ENCODE measurements at places on chromosomes 5 and 9. TPM values are rescaled to one million over a fixed set of nuclear protein-coding genes. Genes with fewer than 3 reads are reported as not detected.

The SPINK1 gene
- total RNA-seq: not detected

DNA sequence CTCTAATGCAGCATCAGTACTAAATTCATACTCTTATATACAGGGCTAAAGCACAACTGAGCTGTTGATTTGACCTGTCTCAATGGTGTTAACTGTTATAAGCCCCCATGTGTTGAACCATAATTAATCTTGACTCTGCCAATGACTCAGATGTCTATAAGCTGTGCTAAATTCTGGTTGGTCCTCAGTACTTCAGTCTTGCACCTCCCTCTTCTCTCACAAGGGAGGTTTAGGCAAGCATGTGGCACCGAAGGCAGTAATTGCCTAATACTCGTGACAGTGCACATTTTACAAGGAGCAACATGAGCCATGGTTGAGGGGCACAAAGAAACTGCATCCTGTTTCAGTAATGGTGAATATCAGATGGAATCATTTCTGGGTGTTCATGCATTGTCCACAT is 255.9 kb downstream of the TRPM3 start:
- DNase-seq: no peak

GRCh38 chr5:9847631-9848030 is 217.5 kb upstream of the TAS2R1 start:
- DNase-seq: no peak

GRCh38 chr5:56291079-56291643 is 58.0 kb upstream of the ANKRD55 start:
- no peak for DNase-seq

- DNase-seq: no peak
Observed at GRCh38 chr5:53482717-53483638, 2.5 kb downstream of the FST start.

Data from natural killer cell treated with Interleukin-12 subunit alpha and Interleukin-12 subunit beta and Interleukin-15 and Interleukin-18, amount 100 ng/mL, for 72 hours (primary cell).